ENCODE measurements at places on chromosomes 1 and 21.

- DNase-seq, result no peak
Observed at GRCh38 chr1:188247255-188247654, 1418.5 kb downstream of the PLA2G4A start.

DNA sequence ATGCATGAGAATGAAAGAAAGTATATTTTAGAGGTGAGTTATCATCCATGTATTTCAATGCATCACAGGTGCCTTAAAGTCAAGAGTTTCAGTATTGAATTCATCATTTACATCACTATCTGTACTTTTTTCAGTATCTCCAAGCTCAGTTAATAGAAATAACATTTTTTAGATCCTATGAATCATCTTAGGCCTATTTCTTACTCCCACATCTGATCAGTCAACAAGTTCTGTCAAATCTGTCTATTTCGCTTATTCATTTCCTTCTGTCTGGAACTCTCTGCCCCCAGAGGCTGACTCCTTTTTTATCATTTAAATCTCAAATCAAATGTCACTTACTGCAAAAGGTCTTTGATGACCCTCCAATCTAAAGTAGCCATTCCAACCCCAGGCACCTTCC is 295.2 kb downstream of the LRRC7 start:
- DNase-seq, result no peak

DNA sequence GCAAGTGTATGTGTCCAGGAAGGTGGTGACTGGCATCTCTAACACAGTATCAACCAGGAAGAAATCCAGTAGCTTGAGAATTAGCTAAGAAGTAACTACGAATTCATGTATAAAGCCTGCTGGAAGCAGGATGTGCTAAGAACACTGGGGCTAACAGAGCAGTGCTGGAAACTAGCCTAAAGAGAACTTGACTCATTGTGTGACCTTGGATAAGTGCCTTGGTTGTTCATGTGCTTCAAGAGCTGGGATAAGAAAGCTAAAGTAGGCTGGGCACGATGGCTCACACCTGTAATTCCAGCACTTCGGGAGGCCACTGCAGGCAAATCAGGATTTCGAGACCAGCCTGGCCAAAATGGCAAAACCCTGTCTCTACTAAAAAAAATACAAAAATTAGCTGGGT is 186.9 kb downstream of the RRAGC start:
- DNase-seq, result no peak

GRCh38 chr1:52913537-52913936 is 8.0 kb downstream of the ECHDC2 start:
- DNase-seq, result no peak

- DNase-seq, result no peak
Observed at GRCh38 chr1:18001725-18002124, 105.9 kb upstream of the IGSF21 start.

GRCh38 chr1:54402896-54403295 is 3.3 kb downstream of the SSBP3 start:
- no peak for DNase-seq
